Mucosa of gallbladder (tissue), 1 donor: ENCODE measurements at places on chromosomes 5 and 9. TPM values are rescaled to one million over a fixed set of nuclear protein-coding genes. Genes with fewer than 3 reads are reported as not detected.

DNA sequence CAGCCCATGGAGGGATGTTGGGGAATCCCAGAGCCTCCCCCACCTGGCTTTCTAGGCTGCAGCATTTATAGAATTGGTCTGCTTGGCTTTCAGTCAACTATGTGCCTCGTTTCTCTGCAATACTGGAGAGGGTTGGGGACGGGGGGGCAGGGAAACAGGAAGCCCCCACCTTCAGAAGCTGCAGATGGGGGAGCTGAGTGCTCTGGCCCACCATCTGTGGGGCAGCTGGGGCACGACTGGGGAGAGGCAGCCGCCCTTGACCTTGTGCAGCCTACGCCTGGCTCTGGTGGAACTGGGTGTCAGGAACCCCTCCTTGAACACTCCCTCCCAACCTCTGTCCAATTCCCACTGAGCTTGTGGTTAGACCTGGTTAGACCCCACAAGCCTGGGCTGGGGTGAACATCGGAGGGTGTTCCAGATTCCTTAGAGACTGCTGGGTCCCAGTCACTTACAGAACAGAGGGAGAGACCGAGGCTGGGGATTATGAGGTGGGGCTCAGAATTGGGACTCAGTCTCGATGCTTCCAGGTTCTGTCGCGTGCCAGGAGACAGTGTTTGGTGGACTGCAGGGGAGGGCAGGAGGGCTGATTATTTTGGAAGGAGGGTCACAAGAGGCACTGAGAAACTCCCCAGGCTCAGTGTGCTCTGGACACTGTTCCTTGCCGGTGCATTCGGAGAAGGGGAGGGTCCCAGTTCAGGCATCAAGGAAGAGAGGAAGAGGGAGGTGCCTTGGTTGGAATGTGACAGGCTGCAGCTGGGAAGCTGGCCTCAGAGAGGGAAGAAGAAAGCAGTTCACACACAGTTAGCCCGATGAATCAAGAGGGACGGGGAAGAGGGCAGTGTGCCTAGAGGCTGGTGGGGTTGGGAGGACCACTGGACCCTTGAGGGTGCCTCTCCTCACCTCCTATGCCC, 25.6 kb downstream of the COL27A1 start:
- DNase-seq, result peak; percentile 36

GRCh38 chr5:175582697-175583096, 75.2 kb upstream of the HRH2 start:
- no peak for DNase-seq

Gene SLC46A2
- 0.14 TPM for total RNA-seq

DNA sequence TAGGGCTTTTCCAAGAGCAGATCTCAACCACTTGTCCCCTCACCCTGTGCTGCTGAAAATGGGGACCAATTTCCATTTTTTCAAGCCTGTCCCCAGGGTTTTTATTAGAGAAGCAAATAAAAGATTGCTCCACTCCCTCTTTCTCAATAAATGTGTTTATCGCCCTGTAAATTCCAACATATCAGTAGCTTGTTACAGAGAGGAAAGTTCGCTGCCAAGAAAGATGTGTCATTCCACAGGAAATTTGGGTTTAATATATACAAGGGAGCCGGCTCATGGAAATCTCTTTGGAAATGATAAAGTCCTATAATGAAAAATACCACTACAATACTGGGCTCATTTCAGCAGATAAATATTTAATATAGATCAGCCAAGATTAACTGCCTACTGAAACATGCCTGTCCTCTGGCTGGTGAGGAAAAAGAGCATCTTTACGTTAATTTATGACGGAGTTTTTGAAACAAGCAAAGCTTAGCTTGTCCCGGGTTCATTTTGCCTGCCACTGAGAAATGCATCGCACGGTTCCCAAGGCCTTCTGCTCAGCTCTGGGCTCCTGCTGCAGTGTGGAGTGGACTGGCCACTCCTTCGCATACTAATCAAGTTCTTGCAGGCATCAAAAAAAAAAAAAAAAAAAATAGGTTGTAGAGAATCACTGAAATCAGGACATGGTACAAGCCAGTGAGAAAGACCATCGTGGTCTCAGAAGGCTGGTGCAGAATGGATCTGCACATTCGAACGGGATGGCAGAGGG, 84.5 kb downstream of the BRINP1 start:
- no peak for DNase-seq

DNA sequence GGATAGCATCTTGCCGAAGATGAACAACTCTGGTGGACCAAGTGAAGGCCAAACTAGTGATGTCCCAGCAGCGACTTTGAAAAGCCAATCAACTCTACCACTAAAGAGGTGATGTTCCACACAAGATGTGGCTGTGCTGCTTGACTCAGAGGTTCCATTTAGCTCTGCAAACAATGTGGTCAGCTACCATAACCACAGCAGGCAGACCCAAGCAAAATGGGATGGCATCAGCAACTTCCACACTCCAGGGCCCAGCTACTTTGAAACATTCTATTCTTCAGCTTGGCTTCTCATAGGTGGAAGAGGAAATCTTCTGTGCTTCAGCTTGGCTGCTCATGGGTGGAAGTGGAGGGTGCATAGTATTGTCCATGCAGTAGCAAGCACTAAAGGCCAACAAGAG, 70.5 kb downstream of the IRX2 start:
- no peak for DNase-seq
